ENCODE measurements at places on chromosomes 1 and 21.

GRCh38 chr1:97488530-97488929 is 432.3 kb downstream of the DPYD start:
- DNase-seq: no peak

DNA sequence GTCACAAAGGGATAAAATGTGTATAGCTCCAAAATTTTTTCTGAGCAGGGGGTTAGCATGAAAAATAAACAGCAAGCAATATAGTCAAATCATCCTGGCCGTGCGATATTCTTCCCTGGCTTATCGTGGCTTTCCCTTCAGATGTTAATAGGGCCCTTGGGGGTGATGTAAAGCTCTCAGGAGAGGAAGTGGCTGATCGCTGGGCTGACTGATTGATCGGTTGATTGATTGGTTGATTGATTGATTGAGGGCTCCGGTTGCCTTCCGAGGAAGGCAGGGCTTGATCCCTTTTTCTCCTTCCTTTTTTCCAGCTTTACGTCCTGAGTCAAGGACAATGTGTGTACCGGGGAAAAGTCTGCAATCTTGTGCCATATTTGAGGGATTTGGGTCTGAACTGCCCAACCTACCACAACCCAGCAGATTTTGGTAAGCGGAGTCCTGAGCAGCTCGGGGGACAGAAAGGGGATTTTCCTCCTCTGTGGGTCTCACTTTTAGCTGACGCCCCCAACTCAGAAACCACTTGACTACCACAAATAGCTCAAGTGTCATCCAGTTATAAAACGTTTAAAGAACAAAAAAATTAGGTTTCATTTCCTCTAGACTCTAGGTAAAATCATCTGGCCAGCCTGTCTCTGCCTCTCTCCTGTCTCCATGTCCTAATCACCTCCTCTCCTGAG is 29.5 kb downstream of the TFF3 start:
- DNase-seq: no peak

DNA sequence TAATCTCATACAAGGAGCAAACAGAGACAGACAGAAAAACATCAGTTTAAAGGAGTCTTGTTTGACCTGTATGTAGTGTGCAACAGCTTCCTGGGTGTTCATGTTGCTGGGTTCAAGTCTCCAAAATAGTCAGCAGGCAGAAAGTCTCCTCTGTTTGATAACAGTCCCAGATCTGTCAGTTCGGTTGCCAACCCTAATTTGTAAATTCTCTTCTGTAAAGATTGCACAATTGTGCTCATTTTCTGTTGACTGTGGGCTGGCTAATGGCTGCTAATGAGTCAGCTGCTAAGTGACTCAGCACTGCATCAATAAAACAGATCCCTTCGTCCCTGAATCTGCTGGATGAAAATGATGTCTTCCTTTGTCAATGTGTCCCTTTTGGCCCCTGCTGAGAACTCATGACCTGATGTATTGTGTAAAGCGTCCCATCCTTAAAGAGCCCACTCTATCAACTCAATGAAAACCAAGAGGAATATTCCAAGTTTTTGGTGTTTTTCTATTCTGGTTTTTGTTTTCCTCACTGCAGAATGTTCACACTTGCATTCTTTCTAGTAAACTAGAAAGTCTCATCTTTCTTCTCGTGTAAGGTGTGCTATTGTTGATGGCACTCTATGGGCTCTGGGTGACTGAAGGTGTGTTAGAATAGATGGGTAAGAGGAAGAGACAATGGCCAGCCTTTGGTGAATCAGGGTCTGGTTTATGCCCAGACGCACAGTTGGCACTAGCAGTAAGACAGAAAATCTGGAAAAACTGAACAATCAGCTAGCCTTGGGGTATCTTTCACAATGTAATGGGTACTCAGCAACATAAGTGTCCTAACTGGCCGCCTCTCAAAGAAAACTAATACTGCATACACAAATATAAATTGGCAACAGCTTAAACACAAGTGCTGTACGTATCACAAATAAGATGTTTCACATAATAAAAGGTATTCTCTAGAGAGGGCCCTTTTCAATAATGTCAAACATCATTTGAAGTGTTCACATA is 75.1 kb upstream of the SIPA1L2 start:
- DNase-seq: no peak

- no peak for DNase-seq
Observed at GRCh38 chr1:243731974-243732625, 117.9 kb downstream of the AKT3 start.

- no peak for DNase-seq
Observed at GRCh38 chr1:154819628-154820590, 50.2 kb downstream of the KCNN3 start.

DNA sequence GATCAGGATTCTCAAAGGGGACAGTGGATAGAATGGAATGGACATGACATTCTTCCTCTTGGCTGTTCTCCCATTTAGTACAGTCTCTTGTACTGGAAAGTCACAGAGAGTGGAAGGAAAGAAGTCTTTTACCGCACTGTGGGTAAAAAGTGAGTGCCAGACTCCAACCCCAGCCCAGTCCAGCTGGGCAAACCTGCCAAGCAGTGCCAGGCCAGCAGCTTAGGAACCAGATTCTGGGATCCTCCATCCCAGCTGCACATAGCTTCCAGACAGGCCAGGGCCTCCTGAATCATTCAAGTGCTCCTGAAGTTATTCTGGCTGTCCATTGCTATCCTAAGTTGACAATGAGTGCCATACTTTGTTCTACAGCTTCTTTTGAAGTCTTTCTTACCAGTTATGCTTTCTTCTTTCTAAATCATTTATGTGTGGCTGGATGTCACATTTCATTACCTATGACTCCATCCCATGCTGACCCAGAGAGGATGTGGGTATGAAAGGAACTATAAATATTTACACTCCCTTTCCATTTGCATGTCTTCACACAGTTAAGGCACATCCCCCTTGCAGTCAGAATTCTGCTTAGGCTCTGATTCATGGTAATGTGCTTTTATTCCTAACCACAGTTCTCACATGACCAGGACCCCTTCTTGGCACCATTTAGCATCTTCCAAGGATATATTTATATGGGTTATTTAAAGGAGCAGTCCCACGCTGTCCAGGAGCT is 88.9 kb downstream of the AK5 start:
- DNase-seq: no peak
